ENCODE measurements at places on chromosomes 3 and 15. TPM values are rescaled to one million over a fixed set of nuclear protein-coding genes. Genes with fewer than 3 reads are reported as not detected.

Gene CRYGS
- 0.89 TPM for total RNA-seq

Gene PTH1R
- under 0.01 TPM for total RNA-seq

- peak; percentile 72 for DNase-seq
Measured at GRCh38 chr15:78212546-78213424, 21.6 kb downstream of the ACSBG1 start.

GRCh38 chr15:64151727-64152506 lies at the start of gene SNX22:
TSS of gene SNX22 (plus strand) at chr15:64151731. CDS start at chr15:64151776, 45 bp downstream.
- no peak for DNase-seq

DNA sequence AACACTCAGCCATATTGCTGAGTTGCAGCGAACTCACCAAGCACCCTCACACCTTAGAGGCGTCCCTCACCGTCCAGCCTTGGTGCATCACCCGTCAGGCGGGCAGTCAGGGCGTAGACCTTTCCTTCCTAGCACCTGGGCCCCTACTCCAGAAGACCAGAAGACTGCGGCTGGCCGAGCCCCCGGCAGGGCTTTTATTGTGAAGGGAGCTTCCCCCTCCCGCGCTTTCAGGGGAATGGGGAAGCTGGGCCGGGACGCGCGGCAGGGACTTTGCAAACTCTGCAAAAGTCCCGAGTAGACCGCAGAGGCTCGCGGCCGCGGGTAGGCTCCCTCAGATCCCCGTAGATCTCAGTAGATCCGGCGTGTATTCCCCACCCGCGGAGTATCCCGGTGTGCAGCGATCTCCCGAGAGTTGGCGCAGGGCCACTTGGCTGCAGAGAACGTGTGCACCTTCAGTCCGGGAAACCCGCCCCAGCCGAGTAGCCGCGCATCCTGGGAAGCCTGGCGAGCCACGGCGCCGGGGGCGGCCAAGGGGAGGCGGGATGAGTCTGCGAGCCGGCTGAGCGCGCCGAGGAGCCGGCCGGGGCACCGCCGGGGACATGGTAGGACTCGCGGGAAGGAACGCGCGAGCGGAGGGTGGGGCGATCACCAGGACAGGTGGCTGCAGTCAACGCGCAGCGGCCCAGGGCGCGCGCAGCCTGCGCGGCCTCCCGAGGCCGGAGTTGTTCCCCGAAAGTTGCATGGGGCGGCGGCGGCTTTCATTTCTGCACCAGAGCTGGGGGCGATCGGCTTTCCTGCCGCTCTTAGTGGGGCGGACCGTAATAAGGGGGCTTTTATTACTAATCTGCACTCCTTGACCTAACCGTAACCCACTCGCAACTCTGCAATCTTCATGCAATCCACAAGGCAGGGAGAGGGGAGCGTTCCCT lies at the start of gene GASK1A:
TSS of gene GASK1A (plus strand) at position 268 of the 929 bp plus-strand sequence. CDS start at position 600, 332 bp downstream.
- DNase-seq = no peak

Gene MUC20
- under 0.01 TPM for total RNA-seq

DNA sequence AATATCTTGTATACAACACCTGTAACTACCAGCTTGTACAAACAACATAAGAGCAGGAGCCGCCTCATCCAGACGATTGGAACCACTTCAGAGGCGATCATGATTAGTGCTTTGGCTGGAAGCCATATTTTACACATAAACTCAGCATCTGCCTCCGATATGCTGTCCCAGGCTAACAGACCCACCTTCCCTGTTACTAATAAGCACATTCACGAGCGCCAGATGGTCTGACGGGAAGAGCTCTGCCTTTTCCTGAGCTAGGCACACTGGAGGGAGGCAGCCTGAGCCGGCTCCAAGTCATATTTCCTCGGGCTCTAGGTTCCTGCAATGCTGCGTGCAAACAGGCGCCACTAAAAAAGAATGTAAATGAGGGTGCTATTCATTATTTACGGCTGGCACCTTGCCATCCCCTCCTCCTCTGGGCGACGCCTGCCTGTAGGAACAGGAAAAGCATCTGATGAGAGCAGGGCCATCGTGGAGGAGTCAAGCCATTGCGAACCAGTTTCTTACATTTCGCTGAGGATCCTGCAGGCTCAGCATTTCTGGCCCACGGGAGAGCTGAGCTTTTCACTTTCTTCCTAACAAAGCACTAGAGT lies 98.2 kb downstream of the ANXA2 start:
- DNase-seq = peak; percentile 2

DNA sequence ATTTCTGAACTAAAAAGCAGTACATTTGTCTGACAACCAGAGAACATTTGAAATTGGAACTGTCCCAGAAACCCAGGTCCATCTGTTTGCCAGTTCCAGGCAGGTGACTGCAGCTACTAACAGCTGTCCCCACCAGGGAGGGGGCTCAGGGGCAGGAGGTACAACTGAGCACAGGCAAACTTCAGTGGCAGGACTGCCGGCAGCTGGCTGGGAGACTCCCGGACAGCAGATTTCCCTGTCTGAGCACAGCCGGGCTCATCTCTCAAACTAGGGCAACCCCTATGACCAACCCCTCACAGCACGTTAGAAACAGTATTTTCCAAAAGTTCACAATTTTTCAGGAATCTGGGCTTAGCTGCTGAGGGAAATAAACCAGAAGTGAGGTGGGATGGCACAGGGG lies 88.8 kb downstream of the MEGF11 start:
- DNase-seq = no peak

Gene CCDC80
- total RNA-seq = 13.0 TPM

Measured in dermis microvascular lymphatic vessel endothelial cell (primary cell).